Vagina (tissue), 2 donors: ENCODE measurements at places on chromosomes 1 and 21.

DNA sequence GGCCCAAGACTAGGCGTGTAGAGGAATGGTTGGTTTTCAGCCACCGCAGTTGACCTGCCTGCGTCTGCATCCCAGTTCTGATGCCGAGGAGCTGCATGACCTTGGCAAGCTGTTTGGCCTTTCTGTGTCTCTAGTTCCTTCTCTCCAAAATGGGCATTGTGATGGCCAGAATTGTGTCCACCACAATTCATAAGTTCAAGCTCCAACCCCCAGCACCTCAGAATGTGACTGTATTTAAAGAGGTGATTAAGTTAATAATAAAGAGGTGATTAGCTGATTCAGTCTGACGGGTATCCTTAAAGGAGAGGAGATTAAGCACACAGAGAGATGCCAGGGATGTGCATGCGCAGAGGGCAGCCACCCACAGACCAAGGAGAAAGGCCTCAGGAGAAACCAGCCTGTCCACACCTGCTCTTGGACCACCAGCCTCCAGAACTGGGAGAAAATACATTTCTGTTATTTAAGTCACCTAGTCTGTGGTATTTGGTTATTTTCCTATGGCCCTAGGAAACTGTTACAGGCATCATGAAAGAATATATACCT, 28.5 kb downstream of the MAB21L3 start:
- peak; percentile 54 for DNase-seq

- DNase-seq: peak; percentile 97
Observed at GRCh38 chr1:208047476-208047934, 136.6 kb upstream of the CD34 start.

GRCh38 chr1:110554871-110555801, 36.2 kb upstream of the KCNA10 start:
- no peak for DNase-seq

DNA sequence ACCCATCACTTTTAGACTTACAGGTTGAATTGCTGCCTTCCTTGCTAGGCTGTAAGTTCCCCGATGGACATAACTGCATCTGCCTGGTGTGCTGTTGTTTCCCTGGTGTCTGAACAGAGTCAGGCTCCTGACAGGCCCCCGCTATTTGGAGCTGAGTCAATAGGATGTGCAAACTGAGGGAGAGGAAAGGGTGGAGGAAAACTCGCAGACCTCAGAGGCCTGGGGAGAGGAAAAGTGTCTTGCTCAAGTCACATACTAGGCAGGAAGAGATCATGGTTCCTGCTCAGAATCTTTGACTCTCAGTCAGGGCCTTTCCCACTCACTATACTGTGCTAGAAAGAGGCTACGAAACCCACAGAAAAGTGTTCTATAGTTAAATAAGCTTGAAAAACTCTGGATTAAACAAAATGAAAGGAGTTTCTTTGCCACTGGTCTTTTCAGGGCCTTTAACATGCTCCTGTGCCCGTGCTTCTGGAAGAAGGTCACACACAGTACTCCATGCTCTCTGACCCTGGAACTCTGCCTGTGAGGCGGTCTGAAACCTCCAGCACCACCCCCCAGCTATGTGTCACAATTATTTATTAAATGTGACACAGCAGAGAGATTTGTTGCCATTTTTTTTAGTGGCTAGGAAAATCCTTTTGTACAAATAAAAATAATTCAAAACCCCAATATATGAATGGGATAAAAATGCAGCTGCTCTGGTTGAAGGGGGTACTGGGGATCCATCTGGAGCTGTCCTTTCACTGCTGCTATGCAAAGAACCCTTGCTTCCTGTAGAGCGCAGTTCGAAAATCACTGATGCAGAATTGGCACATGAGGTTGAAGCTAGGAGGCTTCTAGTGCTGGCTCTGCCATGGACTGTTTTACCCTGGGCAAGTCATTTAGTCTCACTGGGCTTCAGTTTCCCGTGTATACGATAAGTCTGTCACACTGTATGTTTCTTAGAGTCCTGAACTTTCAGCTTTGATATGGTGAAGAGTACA, 20.1 kb upstream of the CDCP2 start:
- DNase-seq: no peak

DNA sequence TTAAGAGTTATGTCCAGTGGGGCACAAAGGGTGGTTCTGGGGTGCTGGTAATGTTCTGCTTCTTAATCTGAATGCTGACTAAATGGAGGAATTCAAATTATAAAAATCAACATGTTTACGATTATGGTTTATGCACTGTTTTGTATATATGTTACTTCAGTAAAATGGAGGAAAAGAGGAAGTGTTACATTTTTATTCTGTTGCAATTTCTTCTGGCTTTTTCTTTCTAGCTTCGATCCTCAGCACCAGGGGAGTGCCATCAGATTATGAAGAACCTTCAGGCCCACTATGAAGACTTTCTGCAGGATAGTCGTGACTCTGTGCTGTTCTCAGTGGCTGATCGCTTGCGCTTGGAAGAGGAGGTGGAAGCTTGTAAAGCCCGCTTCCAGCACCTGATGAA, 105.5 kb downstream of the MACF1 start:
- DNase-seq: no peak

- DNase-seq: no peak
Observed at GRCh38 chr1:4115191-4115900, 215.3 kb upstream of the C1orf174 start.

- DNase-seq: no peak
Observed at GRCh38 chr1:46461809-46462448, 27.7 kb upstream of the DMBX1 start.

DNA sequence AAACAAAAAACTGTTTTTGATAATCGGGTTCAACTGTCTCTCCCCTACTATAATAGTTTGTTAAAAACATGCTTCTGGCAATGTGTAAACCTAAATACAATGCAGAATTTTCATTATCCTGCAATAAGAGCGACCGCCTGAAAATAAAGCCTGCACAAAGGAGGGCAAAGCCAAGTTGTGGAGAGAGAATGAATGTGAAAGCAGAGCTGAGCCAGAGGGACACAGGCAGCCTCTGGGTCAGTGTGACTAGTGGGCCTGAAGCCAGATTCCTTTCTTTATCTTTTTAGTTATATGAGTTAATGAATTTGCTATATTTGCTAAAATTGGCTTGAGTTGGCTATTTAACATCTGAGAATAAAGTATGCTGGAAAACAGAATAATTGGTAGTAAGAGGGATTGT, 615.2 kb downstream of the PLA2G4A start:
- no peak for DNase-seq

DNA sequence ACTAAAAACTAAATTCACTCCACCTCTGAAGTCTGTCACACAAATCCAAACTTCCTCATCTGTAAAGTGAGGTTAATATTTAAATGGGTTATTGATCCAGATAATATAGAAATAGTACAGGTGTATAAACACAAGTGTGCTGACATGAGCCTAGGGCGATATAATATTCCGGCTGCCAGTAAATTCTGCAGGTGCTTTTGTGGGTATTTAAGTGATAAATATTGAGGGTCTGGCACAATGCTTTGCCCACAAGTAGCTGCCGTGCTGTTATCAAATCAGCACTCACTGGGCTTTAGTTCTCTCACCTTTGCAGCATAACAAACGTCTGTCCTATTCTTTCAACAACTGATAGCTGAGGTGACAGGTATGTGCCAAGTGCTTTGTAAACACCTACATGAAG, 7.6 kb downstream of the PABPC4 start:
- no peak for DNase-seq

DNA sequence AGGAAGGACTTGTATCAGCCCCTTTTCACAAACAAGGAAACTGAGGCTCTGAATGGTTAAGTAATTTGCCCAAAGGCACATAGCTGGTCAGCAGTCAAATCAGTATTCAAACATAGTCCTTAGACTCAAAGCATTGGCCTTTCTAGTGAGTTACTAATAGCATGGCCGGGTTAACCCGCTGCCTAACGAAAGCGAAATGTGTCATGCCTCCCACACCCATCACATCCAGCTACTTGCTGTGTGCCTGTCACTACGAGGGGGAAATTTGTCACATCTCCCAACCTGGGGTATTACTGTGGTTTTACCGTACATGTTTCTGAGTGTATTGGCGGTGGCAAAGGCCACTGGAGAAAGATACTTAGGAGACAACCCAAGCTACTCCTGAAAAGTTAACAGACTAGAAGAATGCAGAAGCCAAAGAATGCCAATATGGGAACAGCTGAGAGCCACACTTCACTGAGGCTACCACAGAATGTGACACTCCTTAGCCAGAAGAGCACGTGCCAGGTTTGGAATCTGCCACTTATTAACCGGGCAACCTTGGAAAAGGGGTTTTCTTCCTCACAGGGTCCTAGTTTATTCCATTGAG, 363.5 kb downstream of the KCNH1 start:
- no peak for DNase-seq

DNA sequence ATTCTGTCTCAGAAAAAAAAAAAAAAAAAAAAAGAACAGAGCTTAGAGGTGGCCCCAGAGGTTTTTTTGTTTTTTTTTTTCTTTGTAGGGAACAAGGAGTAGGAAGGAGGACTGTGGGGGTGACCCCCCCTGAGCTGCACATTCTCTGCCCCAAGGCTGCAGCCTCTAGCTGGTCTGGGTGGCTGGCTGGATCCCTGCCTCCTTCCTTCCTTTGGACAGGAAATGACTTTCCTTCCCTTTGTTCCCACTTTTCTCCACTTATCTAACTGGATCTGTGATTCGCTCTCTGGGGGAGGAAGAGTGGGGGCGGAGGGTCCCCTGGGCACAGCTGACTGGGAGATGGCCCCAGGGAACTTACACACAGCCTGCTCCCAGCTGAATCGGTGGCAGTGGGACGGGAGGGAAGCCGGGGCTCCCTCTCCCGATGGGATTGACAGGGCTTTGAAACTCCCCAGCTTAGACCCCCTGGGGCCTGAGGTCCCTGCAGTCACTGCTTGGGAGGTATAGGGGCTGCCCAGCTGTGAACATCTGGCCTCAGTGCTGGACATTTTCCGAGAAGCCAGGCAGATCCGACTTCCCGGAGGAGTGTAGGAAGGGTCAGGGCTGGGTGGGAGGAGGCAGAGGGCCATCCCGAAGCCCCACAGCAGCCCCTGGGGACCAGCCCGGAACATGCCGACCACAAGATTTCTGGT, 2.1 kb downstream of the FBLIM1 start:
- no peak for DNase-seq

- DNase-seq: no peak
Observed at GRCh38 chr1:23836037-23836436, 10.8 kb upstream of the HMGCL start.

DNA sequence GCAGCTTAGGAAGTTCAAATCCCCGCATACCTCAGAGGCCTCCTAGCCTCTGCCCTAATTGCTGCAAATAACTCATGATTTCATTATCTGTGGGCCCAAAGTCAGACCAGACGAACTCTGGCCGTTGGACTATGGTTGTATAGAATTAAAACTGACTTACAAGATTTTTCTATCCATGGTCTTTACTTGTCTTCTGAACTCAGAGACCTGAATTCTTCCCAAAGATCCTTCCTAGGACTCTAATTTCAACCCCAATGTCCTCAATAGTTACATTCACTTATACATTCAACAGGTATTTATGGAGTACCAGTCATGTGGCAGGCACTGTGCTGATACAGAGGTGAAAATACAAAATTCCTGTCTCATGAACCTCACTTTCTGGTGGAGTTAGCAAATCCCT, 182.4 kb upstream of the UBE2U start:
- no peak for DNase-seq

DNA sequence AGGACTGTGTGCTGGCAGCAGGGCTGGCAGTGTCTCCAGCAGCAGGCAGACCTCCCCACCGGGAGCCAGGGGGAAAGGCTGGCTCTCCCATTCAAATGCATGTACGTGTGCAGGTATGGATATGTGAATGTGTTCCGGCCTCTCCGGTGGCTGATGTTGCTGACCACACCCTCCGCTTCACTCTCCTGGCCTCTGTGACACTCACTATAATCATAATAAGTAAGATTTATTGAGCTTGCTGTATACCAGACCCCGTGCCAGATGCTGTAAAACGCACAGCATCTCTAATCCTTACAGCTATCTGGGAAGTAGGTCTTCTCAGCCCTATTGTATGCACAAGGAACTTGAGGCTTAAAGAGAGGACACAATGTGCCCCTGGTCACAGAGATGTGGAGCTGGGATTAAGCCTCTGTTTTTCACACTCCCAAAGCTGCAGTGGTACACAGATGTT, 20.5 kb upstream of the ARTN start:
- no peak for DNase-seq

- no peak for DNase-seq
Observed at GRCh38 chr1:202703191-202703590, 7.1 kb downstream of the SYT2 start.

DNA sequence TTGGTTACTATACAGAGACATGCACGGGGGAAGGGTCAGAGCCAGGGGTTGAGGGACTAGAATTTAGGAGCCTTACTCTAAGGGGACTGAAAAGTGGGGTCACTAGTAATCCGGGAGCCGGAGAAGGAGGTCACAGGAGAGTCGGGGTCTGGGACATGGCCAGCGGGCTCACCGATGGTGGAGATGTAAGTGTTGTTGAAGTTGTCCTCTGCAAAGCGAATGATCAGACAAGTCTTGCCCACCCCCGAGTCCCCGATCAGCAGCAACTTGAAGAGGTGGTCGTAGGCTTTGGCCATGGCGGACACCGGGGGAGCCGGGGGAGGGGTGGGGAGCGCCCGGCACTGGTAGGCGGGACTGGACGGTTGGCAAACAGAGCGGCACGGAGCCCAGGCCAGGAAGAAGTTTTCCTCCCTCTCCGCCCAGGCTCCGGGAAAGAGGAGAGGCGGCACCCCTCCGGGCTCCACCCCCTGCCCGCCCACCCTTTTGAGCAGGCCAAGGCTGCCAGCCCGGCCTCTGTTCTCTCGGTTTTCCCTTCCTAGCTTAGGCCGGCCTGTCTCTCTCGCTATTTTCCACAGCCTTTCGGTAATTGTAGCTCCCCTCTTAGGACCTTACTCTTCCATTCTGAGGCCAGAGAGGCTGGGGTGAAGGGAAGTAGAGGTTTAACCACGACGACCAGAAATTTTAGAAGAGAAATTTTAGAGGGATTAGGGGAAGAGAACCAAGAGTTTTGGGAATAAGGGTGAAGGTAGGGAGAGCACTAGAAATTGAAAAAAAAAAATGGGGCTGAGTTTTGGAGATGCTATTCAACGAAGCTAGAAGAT, at the start of gene RAB13:
Gene RAB13 (minus strand): TSS at position 399 of the 821 bp plus-strand sequence. CDS start 103 bp downstream, at position 296.
- peak; percentile 97 for DNase-seq

DNA sequence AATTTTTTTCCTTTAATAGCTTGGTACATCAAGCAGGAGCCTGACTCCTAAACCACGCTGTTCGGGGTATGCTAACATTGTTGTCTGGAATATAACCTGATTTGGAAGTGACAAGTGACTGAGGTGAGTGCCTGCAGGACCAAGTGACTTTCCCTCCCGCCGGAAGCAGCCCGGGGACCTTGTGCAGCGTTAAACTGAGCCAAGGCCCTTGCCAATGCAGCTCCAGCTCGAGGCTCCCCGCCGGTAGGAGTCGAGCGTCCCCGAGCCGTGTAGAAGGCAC, 716 bp upstream of the MTARC1 start:
- DNase-seq: no peak

GRCh38 chr21:25934130-25934529, 199.4 kb downstream of the GABPA start:
- DNase-seq: peak; percentile 74

GRCh38 chr21:27077501-27077900, 110.6 kb upstream of the ADAMTS5 start:
- DNase-seq: no peak
